ENCODE measurements at places on chromosomes 2 and 18.
A peak's percentile ranks its signal among the peaks of the same experiment; 100 is the strongest.

DNA sequence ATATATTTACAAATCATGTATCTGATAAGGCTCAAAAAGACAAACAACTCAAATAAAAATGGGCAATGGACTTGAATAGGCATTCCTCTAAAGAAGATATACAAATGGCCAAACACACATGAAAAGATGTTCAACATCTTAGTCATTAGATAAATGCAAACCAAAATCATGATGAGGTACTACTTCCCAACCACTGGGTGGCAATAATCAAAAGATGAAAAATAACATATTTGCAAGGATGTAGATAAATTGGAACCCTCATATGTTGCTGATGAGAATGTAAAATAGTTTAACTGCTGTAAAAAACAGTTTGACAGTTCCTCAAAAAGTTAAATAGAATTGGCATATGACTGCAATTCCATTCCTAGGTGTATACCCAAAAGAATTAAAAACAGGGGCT is 132.3 kb downstream of the TTC32 start:
- no peak for DNase-seq

GRCh38 chr2:20106746-20107145 is 55.3 kb upstream of the LAPTM4A start:
- DNase-seq = peak; percentile 5

DNA sequence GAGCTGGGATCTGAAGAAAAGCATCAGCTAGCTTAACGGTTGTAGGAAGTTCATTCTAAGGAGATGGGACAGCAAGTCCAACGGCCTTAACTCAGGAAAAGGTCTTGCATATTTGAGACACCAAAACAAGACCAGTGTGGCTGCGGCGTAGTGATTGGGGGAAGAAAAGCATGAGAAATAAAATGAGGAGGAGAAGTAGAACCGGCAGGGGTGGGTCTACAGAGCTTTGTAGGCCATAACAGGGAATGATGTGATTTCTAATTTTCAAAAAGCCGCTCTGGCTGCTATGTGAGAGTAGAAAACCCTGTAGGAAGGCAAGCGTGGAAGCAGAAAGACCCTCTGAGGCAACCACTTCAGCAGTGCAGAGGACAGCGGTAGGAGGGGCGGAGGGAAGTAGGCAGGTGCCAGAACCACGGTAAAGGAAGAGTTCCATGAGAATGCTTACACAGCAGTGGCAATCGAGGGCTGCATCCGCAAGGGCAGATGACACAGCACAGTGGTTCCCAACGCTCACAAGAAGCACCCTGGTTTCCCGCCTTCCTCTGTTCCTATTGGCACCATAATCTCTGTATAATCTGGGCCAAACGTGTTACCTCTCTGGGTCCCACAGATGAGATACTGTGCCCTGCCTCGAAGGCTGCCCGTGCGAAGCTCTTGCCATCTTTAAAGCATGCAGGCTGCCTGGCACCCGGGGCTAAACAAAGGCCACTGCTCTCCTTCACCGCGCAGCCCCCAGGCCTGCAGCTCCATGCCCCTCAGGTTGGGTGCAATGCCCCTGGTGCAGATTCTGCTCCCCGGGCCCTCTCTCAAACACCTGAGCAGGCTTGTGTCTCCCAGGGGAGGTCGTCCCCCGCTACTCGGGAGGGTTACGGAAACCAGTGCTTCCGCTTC is 795 bp downstream of the ANKRD39 start:
- DNase-seq = peak; percentile 27

- DNase-seq = no peak
Observed at GRCh38 chr2:202821206-202822160, 50.1 kb downstream of the ICA1L start.

Data from CD4-positive, alpha-beta T cell treated with Interleukin-4 for 4 hours (primary cell).